H1 (cell line): ENCODE measurements at places on chromosomes 12 and 14.
A peak's percentile ranks its signal among the peaks of the same experiment; 100 is the strongest.

GRCh38 chr14:30914812-30915211, 40.5 kb downstream of the COCH start:
- DNase-seq, result no peak

DNA sequence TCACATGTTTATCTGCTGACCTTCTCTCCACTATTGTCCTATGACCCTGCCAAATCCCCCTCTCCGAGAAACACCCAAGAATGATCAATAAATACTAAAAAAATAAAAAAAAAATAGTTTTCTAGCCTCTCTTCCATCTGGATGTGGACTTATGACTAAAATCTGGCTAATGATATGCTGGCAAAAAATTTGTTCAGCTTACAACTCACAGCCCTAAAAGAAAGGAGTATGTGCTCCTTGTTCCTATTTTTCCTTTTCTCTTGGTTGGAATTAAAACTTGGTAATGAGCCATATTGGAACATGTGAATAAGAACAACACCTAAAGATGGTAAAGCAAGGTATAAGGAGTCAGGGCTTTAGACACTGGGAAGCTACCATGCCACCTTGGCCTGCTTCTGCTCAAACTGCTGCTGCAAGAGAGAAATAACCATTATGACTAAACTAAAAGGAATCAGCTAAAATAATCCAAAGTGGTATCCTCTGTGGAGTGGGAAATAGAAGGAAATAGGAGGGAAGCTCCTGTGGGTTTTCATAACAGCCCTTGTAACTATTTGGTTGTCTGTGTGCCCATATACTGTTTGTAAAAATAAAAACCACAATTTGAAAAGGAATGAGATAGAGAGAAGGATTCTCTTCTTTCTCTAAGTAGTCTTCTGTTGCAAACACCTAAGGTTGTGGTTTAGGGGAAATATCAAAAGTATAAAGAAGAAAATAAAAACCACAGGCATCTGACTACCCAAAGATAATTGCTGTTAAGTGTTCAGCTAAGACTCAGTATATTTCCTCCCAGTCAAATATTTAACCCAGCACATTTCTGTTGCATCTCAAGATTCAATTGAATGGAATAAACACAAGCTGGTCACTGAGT, 53.8 kb downstream of the SDR9C7 start:
- no peak for DNase-seq

- no peak for DNase-seq
Observed at GRCh38 chr12:48777501-48778400, 11.1 kb downstream of the ADCY6 start.

- peak; percentile 42 for DNase-seq
Observed at GRCh38 chr14:55454264-55455002, 14.0 kb upstream of the TBPL2 start.

DNA sequence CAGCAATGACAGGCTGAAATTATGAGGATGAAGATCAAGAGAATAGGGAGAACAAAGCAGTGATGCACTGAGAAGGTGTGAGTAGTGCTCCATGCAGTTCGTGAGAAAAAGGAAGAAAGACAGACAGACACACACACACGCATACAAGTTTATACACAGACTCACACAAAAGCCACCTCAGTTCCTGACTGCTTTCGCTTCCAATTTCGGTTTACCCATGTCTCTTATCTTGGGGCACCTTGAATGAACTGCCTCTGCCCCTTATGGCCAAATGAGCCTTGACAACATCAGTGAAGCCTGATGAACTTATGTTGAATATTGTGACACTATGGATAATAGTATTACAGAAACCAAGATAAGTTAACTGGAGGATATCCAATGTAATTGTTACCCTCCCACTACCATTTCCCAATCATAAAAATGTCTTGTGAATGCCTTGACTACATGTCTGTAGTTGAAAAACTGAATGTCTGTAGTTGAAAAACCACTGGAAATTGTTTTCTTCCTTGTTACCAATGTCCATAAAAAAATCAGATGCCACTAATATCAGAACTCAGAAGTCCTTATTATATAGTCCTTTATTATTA, 380.4 kb upstream of the DDHD1 start:
- DNase-seq, result no peak

DNA sequence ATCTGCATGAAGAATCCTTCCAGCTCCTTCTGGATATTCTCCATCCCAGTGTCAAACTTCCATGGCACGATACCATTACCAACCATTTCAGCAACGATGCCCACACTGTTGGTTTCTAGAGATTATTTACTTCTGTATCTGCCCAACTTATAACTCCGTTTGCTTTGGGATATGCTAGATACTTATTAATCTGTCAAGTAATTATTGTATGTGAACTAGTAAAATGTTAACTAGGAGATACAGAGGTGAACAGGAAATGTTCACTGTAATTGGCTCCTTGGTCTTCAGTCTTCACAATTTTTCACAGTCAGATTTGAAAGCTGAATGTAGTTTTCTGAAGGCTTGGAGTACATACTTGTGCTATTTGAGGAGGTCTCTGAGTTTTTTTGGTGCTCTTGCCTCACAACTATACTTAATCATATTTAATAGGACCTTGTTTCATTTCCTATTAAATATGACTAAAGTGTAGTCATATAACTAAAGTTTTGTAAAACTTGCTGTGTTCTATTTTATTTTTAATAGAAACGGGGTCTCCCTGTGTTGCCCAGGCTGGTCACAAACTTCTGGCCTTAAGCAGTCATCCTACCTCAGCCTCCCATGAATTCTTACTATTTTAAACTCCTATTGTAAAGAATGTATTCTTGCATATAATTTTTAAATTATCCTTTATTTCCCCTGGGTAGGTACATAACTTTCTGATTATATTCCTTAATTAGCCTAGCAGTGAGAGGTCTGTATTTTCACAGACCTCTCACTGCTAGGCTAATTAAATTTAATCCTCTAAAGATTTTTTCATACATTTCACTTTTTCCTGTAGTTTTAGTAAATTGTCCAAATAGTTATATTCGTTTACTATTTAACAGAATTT, 79.7 kb downstream of the FGD4 start:
- DNase-seq, result no peak

DNA sequence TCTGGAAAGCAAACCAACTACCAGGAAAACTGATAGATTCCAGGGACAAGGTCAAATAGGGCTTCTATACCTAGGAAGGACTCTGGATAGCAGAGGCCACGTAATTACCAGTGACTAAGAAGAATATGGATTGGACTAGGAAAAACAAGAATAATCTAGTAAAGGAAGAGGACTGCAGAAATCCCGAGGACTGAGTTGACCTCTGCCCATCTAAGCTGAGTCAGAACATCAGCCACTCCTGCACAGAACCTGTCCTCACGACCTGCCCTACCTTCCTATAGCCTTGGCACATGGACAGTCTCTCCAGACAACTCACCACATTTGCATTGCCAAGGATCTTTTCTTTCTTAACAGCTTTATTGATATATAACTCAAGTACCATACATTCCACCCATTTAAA, 2.3 kb downstream of the OR6J1 start:
- no peak for DNase-seq

DNA sequence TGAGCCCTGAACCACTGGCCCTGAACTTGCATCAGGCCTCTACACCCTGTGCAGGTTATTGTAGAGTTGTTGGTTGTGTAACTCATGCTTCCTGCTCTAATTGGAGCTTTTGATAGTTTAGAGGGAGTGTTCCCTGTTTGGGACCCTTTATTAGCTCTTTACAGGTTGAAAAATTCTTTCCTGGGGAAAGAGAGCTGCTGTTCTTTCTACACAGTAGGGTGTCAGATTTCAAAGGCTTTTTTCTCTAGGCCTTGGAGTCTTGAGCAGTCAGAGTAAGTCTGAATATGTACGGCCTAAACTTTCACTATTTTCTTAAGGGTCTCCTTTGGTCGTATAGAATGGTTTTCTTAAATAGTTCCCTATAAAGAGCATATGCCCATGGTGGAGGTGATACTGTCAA, 60.8 kb upstream of the NEDD1 start:
- no peak for DNase-seq

- no peak for DNase-seq
Observed at GRCh38 chr14:76918782-76919394, 92.7 kb downstream of the LRRC74A start.

GRCh38 chr14:89484051-89484844, 67.2 kb upstream of the FOXN3 start:
- no peak for DNase-seq

GRCh38 chr14:92093320-92093719, 13.1 kb downstream of the ATXN3 start:
- no peak for DNase-seq

DNA sequence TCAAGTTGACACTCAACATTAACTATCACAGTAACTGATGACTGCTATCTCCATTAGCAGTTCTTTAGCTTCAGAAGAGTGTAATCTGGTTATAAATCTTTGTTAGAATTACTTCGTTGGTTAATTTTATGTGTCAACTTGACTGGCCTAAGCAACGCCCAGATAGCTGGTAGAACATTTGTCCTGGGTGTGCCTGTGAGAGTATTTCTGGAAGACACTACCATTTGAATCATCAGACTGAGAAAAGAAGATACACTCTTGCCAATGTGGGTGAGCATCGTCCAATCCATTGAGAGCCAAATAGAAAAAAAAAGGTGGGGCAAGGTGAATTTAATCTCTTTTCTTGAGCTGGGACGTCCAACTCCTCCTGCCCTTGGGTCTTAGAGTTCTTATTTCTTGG, 129.0 kb downstream of the IGF1 start:
- DNase-seq, result no peak

DNA sequence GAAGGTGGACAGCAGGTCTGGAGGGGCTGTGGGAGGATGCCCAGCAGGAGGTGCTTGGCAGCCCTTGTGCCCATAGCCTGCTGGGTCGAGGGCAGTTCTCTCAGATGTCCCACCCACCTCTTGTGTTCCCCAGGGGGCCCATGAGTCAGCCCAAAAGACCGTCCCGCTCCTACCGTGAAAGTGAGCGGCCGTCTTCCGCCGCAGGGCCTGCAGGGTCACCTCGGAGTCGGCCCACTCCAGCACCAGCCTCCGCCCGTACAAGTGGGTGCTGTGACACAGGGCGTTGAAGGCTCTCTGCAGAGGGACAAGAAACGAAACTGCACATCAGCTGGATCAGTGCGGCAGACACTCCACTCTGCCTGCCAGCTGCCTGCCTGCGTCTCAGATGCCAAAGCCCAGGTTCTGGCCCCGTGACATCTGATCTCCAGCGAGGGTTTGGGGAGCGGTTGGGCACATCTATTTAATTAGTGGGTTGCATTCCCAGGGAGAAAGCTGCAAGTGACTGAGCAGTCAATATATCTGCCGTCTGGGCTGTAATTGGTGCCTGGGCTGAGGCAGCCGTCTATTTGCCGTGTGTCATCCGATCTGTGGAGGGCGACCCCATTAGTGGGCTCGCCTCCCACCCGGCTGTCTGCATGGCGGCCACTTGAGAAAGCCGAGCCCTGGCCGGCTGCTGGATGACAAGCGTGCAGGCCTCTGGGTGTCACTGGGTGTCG, 121.5 kb downstream of the RBM19 start:
- DNase-seq, result no peak

DNA sequence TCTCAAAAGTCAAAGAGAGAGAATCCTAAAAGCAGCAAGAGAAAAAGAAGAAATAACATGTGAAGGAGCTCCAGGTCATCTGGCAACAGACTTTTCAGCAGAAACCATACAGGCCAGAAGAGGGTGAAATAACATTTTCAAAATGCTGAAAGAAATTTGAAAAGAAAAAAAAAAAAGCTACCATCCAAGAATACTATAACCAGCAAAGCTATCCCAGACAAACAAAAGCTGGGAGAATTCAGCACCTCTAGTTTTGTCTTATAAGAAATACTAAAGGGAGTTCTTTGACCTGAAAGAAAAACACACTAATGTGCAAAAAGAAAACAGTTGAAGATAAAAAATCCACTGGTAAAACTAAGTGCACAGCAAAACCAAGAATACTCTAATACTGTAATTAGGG, 36.8 kb downstream of the SLC41A2 start:
- DNase-seq, result no peak

DNA sequence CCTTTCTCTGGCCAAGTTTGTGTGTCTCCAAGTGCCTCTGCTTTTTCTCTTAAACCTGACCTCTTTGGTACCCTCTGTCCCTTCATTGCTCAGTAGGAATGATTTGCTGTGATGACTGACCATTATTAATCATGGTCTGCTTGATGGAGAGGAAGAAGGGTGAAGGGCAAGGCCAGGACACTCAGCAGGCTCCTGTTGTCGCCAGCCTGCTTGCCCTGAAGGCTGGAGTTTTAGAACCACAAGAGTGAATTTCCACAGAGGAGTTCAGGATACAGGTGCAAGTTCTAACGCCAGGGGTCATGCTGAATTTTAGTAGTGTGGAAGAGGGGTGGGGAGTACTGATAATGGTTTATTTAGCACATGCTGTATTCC, 2.8 kb upstream of the ITGA5 start:
- DNase-seq, result no peak

DNA sequence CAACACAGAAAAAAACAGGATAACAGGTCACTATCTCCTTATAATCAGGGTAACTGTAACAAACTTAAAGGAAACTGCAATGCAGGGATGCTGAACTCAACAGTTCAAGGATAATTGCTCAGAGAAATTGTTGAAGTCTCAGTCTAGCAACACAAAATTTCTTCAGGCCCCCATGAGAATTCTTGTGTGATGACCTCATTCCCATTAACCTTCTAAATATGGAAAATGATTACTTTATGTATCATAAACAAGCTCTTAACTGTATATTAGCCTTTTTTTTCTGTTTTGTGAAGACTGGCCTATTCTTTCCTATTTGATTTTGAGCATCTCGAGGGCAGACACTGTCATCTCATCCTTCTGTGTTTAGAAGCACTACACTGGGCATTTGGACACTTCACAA, 47.1 kb downstream of the IGF1 start:
- no peak for DNase-seq

- no peak for DNase-seq
Observed at GRCh38 chr12:47714826-47715386, 9.1 kb upstream of the RPAP3 start.

GRCh38 chr12:39329018-39329417, 113.9 kb downstream of the KIF21A start:
- no peak for DNase-seq

DNA sequence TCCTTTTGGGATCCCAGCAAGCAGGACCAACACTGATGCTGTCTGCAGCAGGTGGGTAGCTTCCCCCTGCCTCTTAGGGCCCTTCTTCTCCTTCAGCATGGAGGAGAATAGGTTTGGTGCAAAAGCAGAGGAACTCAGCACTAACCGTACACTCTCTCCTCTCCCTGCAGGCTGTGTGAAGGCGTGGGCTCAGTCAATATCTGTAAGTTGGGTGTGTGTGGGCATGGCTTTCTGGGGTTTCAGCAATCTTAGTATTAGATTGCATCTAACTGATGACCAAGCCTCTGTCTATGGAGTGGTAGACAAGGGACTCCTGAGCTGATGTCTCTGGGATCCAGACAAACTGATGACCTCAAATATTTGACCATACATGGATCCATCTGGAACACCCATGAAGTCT, 14.3 kb downstream of the KRT85 start:
- DNase-seq, result no peak

DNA sequence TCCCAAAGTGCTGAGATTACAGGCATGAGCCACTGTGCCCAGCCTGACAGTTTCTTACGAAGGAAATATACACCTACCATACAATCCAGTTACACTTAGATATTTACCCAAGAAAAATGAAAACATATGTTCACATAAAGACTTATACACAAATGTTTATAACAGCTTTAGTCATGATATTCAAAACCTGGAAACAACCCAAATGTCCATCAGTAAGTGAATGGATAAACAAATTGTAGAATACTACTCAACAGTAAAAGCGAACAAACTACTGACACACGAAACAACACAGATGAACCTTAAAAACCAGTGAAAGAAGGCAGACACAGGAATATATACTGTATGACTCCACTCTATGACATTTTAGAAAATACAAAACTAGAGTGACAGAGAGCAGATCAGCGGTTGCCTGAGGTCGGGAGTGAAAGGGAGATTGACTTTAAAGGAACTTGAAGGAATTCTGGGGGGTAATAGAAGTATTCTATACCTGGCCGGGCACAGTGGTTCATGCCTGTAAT, 83.6 kb downstream of the SPRING1 start:
- no peak for DNase-seq
